ENCODE measurements at places on chromosomes 13 and 19.
A peak's percentile ranks its signal among the peaks of the same experiment; 100 is the strongest.

GRCh38 chr13:20685092-20685491 is 18.4 kb upstream of the IL17D start:
- DNase-seq, result no peak

- no peak for DNase-seq
Observed at GRCh38 chr13:76720416-76720815, 165.8 kb downstream of the KCTD12 start.

GRCh38 chr13:114107686-114108081 is 24.7 kb downstream of the RASA3 start:
- peak; percentile 20 for DNase-seq

DNA sequence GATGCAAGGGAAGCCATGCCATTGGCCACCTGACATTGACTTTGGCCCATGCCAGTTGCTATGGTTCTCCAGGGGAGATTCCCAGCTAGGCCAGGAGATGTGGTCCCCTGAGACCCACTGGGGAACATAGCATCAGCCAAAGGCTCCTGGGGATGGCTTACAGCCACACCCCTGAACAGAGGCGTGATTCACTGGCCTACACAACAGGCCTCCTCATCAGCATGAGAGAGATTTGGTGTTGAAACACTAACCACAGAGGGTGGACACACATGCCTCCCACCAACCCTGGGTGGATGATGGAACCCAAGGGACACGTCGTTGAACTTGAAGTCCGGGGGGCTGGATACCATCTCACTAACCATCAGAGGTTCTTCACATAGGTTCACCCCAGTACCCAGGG is 14.4 kb downstream of the IQCN start:
- DNase-seq, result no peak

GRCh38 chr13:79258489-79258888 is 147.6 kb downstream of the RBM26 start:
- DNase-seq, result no peak

DNA sequence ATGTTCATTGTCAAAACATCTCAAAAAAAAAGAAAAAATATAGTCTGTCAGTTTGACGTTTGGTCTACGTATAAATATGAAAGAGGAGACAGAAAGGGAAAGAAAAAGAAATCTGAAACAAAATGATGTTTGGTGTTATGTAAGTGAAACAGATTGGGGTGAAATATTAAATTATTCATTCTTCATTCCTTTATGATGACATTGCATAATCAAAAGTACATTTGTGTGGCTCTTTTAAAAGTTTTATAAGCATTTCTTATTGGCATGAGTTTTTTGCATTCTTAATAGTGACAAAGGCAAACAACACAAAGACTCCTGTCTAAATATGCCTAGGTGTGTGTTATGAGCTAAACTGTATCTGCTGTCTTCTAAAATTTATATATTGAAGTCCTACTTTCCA is 232.6 kb downstream of the EFNB2 start:
- no peak for DNase-seq

DNA sequence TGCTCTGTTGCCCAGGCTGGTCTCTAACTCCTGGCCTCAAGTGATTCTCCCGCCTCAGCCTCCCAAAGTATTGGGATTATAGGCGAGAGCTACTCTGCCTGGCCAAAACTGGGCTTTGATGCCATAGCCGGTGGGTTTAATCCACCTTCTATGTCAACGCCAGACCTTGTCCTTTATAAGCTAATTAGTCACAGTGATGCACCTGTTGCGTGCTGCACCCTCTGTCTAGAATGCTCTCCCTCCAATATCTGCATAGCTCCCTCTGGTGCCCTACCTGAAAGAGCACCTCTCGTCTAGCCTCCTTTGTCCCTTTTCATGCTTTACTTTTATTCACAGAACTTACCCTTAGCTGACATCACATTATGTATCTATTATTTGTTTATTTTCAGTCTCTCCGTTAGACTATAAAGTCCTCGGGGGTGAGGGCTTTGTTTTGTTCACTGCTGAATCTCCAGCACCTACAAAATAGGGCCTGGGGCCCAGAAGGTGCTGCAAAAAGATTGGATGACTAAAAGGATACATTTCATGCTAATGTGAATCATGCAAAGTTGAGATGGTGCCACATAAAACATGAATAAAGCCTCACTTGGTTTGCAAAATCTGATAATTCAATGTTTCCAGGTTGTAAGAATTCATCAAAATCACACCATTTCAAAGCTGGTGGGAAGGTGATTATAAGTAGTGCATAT is 148.1 kb downstream of the USP12 start:
- DNase-seq, result no peak

GRCh38 chr19:369876-370275 is 25.3 kb upstream of the MIER2 start:
- DNase-seq, result no peak

DNA sequence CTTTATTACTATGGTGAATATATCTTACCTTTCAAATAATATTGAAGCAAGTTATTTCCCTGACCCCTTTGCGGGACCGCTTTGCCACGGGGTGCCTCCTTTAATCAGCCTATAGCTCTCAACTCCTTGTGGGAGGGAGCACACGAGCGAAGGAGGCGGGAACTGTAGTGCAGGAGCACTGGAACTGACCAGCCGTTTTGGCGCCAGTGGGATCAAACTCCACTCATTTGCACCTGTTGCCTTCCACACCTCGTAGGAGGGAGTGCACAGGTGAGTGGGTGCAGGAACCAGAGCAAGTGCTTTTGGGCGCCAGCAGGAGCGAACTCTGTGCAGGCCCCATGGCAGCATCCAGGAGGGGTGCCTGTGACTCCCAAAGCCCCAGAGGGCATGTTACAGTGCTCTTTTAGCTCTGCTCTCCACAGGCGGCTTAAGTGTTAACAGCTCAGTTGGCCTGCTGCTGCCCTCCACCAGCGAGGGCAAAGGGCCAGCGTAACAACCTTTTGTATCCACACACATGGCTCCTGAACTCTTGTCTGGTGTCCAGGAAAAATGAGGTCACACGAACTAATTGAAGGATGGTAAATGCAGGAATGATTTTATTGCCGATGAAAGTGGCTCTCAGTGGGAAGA is 206.9 kb downstream of the GGACT start:
- DNase-seq, result no peak

GRCh38 chr19:48661711-48662090 is 11.1 kb downstream of the NTN5 start:
- no peak for DNase-seq

DNA sequence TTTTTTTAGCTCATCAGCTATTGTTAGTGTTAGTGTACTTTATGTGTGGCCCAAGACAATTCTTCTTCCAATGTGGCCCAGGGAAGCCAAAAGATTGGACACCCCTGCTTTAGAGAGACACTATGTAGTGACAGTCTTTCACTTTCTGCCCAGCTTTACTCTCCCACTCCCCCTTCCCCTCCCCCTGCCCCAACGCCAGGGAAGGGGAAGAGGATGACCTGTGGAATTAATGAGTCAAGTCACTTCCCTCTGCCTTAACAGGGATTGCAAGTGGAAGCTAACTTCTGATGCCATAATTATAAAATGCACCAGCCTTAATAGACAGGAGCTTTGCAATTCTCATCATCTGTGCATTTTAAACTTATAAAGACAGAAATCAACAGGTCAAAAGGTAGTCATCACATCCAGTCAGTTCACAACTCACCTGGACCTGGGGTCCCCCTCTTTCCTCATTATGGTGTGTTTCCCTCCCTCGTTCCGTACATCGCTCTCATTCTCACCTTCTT is 1.6 kb downstream of the ZNF415 start:
- DNase-seq, result no peak

DNA sequence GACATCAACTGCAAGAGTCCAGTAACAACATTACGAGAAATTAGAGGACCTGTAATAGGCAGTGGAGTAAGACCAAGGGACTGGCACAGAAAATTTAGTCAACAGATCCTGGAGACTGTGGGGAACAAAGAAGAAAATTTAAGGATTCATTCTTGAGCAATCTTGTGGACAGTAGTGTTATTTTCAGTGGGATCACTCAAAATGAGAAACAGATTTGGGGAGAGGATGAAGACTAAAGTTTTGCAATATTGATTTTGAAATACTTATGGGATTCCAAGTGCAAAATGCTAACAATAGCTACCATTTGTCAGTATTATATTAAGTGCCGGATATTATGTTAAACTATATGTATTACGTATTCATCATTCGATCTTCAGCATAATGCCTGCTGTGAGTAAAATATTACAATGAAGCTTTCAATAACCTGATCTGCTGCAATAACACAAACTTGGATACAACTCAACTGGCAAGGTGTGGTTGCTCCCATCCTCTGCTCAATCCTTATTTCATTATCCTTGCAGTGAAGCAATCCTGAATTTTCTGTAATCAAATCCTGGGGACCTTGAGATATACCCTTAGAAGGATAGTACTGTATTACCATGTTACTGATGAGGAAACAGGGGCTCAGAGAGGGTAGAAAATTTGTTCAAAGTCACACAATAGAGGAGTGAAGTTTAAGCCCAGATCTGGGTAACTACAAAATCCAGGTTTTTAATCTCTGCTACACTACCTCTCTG is 84.2 kb downstream of the SACS start:
- DNase-seq, result no peak

- no peak for DNase-seq
Observed at GRCh38 chr19:39814595-39814994, 19.4 kb downstream of the DYRK1B start.

- DNase-seq, result no peak
Observed at GRCh38 chr13:30746791-30747190, 11.4 kb downstream of the ALOX5AP start.

- DNase-seq, result no peak
Observed at GRCh38 chr13:43008596-43008995, 14.8 kb upstream of the DNAJC15 start.

DNA sequence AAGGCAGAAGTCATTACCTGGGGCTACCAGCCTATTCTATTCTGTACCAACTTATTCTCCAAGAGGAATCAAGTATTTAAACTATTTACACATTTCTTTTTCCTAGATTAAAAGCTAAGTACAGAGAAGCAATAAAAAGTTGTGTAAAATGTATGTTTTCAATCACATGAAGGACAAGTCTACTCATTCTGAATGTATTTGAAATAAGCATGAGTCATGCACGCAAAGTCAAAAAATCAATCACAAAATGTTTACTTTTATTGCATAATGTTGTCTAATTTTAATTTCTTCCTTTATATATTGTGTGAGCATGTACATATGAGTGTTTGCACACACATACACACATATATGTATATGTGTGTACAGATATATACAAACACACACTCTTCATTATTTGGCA is 136.7 kb downstream of the DACH1 start:
- DNase-seq, result no peak

GRCh38 chr13:63699948-63700347 is 2284.3 kb upstream of the PCDH20 start:
- no peak for DNase-seq

DNA sequence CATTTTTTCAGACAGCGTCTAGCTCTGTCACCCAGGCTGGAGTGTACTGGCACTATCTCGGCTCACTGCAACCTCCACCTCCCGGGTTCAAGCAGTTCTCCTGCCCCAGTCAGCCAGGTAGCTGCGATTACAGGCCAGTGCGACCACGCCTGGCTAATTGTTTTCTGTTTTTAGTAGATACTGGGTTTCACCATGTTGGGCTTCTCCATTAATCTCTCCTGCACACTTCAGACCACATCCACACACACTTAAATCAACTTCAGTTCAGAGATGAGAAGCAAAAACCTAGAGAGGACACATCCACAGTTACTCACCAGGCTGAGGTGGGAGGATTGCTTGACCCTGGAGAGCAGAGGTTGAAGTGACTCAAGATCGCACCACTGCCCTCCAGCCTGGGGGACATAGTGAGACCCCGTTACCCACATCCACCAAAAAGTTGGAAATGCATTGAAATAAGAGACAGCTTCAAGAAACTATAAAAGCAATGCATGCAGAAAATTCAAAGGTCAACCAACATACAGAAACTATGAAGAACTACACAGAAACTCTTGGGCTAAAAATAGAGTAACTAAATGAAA is 42.3 kb downstream of the ZNF611 start:
- no peak for DNase-seq

DNA sequence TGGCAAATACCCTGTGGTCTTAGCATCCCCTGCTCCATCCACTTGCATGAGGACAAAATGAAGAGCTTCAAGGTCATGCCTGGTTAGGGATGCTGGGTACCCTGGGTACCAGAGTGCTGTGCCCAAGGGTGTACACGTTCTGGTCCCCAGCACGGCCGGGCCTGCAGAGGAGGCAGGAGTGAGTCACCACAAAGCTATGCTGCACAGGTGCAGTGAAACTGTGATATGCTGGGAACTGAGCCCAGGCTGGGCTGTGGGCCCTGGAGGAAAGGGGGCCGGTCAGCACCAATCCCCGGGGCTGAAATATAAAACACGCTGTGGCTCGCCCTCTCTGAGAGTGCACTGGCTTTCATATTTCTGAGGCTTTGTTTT is 95.1 kb downstream of the TSHZ3 start:
- DNase-seq, result no peak

DNA sequence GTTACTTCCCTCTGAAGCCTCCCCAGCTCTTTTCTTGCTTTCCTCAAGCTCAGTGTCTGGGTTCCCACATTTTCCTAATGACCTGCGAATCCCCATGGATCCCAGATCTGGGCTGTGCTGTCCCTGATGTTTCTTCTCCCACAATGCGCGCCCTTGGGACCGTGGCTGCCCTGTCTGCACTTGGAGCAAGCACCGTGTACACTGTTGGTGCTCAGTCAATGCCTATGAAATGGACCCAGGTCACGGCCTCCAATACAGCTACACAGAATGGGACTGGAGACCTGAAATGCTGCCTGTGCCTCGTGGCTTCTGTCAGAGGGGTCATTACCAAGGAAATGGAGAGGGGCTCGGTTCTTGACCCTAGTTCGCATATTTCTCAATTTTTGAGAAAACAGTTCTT is 160.1 kb upstream of the SOX1 start:
- DNase-seq, result no peak

DNA sequence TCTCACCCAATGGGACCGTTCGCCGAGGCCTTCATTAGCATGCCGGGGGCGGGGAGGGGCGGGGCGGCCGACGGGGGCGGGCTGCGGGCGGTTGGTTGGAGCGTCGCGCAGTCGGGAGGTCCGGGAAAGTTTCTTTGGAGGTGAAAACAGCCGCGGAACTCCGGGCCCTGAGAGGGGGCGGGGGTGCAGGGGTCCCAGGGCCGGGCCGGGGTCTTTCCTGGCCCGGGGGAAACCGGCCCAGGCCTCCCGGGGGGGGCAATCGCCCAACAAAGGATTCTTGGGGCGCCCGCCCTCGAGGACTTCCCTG is at the start of gene HMG20B:
HMG20B (plus strand) TSS at position 90 of the 307 bp plus-strand sequence. CDS start 366 bp downstream, outside the sequence.
- no peak for DNase-seq

DNA sequence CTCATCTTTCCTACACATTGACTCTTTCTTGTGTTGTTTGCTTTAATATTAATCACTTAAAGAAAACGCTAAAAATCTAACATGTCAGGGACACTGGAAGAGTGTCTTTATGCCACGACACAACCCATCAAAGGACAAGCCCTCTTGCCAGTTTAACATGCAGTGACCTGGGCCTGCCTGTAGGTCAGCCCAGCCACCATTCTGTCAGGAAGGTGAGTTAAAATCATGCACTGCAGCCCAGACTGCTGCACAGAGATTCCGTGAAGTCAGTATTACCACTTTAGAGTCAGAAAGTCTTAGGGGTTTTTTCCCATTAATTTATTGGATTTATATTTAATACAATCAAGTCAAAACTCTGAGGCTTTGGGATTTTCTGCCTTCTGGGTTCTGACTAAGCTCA is 58.0 kb downstream of the TNFRSF19 start:
- no peak for DNase-seq

- no peak for DNase-seq
Observed at GRCh38 chr19:11465600-11465999, 15.2 kb downstream of the ELAVL3 start.

- no peak for DNase-seq
Observed at GRCh38 chr19:35345671-35346111, 2.0 kb upstream of the FFAR1 start.
